Smooth muscle cell of bladder (primary cell): ENCODE measurements at places on chromosomes 12 and 14. TPM values are rescaled to one million over a fixed set of nuclear protein-coding genes. Genes with fewer than 3 reads are reported as not detected.

TESPA1 gene
- total RNA-seq = not detected in 2 replicates

AMIGO2 gene
- 15.4 and 44.7 TPM in 2 replicates for total RNA-seq

PMEL gene
- total RNA-seq = 0.28 and 0.71 TPM in 2 replicates

ACSS3 gene
- total RNA-seq = 14.5 and 22.3 TPM in 2 replicates

ZNF268 gene
- 25.3 and 26.6 TPM in 2 replicates for total RNA-seq

EEA1 gene
- 21.9 and 31.2 TPM in 2 replicates for total RNA-seq

WNT1 gene
- total RNA-seq = not detected in 2 replicates

IRAK3 gene
- total RNA-seq = 8.1 and 12.1 TPM in 2 replicates

KRT81 gene
- under 0.01 and 0.28 TPM in 2 replicates for total RNA-seq

RBP5 gene
- not detected in 2 replicates for total RNA-seq

AKT1 gene
- total RNA-seq = 149 and 180 TPM in 2 replicates

NANOG gene
- not detected in 2 replicates for total RNA-seq

ANKRD33 gene
- total RNA-seq = 0.09 TPM in 1 of 2 replicates, not detected in the other

PRR13 gene
- 25.2 and 27.5 TPM in 2 replicates for total RNA-seq

RTL1 gene
- total RNA-seq = not detected in 2 replicates

SERPINA9 gene
- total RNA-seq = not detected in 2 replicates

SIX1 gene
- 1.8 and 2.8 TPM in 2 replicates for total RNA-seq
